ENCODE measurements at places on chromosomes 13 and 19.

DNA sequence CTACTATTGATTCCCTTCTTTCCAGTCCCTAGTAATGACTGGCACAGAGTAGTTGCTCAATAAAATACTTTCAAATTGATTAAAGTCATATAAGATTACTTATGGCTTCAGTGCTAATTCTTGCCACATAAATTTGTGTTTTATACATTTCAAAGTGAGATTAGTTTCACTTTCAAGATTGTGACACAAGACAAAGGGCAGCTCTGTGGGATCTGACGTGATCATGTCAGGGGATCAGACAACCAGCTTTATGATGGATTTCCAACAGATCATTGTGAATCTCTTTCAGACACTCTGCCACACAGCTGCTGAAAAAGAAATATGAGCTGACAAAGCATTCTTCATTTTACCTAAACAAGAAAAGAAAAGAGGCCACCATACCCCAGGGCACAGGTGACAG, 73.4 kb upstream of the POMP start:
- ATAC-seq = no peak

DNA sequence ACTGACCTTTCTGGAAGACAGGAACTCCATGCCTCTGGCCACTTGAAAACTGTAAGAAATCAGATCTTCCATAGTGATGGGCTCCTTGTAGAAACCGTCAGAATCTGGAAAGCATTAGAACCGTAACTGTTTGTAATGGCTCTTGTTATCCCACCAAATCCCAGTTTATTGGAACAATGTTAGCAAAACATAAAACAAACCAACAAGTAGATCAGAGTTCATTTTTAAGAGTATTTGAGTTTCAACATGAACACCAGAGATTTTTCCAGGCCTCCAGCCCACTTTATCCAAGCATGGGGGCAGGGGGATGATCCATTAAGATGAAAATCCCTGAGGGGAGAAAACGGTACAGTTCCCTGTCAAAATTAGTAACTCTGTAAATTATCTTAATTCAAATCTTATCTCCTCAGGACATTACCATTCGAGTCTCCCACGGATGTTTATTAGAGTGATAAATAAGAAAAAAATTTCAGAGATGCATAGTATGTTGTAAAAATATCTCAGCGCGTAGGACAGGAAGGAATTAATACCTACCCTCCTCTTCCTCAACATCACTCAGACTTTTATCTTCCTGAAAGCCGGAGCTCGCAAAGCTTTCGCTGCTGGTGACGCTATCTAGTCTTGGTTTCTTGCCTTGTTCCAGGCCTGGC, 172.5 kb downstream of the FLT1 start:
- ATAC-seq = no peak

- ATAC-seq = no peak
Observed at GRCh38 chr13:99626461-99627082, 125.3 kb downstream of the TM9SF2 start.

DNA sequence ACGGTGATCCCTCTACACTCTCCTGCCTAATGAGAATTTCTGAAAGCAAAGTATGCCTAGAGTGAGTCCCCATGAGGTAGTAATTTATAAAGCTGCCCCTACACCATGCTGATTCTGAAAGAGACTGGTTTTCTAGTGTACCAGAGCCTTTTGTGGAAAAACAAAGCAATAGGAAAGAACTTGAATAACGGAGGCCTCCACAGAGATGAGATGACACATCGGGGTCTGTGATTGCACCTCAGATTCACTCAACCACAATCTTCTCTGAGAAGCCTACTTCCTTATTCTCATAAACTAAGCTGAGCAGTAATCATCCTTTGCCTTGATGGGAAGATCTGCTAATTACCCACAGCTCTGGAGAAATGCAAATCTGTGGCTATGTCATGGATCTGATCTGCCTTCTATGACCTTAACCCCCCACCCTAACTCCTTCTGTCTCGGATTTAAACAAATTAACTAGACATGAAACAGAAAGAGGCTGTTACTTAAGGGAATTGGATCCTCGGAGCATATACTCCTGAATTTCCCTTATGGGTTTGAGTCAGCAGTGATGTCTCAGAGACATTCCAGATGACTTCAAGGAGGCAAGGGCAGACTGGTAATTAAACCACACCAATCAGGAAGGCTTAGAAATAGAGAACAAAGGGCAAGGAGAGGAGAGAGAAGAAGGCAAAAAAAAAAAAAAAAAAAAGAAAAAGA, 128.0 kb downstream of the DCT start:
- ATAC-seq = peak; percentile 65

DNA sequence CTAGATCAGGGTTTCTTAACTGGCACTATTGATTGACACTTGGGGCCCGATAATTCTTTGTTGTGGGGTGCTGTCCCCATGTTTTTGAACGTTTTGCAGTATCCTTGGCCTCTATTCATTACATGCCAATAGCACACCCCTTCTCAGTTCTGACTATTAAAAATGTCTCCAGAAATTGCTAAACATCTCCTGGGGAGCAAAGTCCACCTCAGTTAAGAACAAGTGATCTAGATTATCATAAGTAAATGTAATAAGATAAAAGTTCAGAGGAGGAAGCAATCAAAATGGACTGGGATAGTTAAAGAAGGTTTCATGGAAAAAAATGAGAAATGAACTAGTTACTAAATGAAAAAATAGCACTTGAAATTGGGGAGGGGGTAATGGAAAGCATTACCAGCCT, 98.1 kb upstream of the MIR17HG start:
- no peak for ATAC-seq

GRCh38 chr13:23411220-23411619, 22.3 kb downstream of the SACS start:
- ATAC-seq = no peak

DNA sequence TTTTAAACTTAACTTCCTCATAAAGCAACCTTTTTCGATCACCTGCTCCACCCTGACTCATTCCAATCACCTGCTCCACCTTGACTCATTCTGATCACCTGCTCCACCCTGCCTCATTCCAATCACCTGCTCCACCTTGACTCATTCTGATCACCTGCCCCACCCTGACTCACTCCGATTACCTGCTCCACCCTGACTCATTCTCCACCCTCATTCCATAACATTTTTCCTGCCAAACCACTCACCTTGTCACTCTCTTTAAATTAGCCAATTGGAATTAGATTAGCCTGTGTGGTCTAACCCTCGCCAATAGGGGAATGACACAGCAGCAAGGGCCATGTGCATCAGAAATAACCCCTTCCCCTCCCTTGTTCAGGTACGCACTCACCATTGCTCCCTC, 31.9 kb upstream of the ZNF83 start:
- ATAC-seq = no peak

- ATAC-seq = no peak
Observed at GRCh38 chr19:38819231-38819920, 6.6 kb upstream of the LGALS4 start.

DNA sequence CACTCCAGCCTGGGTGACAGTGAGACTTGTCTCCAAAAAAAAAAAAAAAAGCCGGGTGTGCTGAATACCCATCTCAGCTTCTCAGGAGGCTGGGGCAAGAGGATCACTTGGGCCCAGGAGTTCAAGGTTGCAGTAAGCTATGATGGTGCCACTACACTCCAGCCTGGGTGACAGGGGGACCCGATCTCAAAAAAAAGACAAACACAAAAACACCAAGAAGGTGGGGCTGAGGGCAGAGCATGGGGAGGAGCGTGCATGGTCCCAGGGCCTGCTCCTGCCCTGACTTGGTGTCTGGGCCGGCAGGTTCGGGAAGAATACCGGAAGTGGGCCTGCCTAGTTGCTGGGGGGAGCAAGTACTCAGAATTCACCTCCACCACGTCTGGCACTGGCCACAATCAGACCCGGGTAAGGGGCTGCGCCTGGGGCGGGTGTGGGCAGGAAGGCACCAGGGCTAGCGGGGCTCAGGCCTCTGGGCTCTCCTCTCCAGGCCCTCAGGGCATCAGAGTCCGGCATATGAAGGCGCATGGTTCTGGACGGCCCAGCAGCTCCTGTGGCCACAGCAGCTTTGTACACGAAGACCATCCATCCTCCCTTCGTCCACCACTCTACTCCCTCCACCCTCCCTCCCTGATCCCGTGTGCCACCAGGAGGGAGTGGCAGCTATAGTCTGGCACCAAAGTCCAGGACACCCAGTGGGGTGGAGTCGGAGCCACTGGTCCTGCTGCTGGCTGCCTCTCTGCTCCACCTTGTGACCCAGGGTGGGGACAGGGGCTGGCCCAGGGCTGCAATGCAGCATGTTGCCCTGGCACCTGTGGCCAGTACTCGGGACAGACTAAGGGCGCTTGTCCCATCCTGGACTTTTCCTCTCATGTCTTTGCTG, 11.3 kb downstream of the DDX39A start:
- no peak for ATAC-seq

GRCh38 chr19:29318581-29318980, 105.6 kb upstream of the UQCRFS1 start:
- no peak for ATAC-seq

DNA sequence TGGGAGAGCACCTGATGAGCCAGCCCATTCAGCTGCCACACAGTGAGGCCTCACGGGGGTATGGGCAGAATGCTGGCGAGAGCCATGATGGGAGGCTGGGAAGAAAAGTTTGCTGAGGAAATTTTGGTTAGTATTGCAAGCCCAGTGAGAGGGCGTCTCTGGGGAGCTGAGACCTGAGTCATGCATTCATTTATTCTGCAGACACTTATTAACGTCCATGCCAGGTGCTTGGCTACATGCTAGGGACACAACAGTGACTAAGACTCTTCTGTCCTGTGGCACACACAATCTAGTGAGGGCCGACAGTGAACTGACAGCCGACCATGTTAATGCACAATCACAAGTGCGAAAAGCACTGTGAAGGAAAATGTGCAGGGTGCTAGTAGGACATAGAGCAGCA, 27.2 kb downstream of the WDR62 start:
- ATAC-seq = no peak

DNA sequence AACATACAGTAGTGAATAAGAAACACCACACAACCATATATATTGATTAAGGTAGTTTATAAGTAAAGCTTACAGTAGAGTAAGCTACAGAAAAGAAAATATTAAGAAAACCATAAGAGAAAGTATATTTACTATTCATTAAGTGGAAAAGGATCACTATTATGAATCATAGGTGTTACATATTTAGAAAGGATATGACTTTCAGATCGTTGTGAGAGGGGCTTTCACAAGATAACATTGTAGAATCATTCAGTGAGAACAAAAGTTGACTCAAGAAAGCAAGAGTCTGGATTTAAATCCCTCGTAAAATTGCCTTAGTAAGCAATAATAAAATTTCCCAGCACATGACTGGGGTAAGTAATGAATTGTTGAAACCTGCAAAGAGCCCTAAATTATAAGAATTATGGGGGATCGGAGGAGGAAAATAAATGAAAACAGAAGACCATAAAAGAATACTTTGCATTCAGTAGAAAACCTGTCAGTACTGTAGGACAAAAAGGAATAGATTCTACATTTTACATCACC, 6.0 kb downstream of the UFM1 start:
- no peak for ATAC-seq

DNA sequence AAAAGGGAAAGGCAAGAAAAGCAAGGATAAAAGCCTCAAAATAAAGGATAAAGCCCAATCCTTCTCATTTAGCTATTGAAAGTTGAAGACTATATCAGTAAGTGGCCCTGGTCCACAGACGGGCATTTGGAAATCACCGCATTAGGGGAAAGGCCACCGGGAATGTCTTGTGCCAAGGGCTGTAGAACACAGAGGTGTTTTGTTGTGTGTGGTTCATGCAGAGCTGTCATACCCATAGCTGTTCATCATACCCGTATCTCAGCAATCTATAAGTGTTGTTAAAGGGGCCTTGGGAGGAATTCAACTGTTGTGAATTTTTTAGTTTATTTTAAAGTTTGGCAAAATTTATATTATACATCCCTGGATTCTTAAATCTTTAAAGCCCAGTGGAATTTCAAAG, 33.0 kb downstream of the DLEU7 start:
- ATAC-seq = no peak

DNA sequence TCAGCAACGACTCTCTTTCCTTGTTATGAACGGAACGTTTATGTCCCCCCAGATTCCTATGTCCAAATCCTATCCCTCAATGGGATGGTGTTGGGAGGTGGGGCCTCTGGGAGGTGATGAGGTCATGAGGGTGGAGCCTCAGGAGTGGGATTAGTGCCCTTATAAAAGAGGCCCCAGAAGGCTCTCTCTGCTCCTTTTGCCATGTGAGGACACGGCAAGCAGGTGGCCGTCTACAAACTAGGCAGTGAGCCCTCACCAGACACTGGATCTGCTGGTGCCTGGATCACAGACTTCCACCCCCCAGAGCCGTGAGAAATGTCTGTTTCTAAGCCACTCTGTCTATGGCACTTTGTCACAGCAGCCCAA, 53.2 kb downstream of the EPS15L1 start:
- ATAC-seq = no peak

- no peak for ATAC-seq
Observed at GRCh38 chr19:1817553-1818179, 5.6 kb upstream of the ATP8B3 start.

DNA sequence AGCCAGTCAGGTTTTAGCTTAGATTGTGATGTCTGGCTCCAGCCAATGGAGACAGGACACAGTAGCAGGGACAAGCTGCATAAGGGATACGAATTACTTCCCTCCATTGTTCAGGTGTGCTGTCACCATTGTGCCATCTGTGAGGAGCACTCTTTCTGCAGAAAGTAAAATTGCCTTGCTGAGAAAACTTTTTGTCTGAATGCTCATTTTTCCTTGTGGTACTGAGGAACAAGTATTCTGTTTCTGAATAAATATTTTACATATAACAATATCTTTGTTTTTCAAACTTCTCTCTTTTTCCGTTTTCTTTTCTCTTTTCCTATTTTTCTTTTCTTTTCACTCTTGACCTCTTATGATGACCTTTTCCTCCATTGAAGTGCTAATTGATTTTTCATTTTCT, 10.2 kb downstream of the SLC10A2 start:
- no peak for ATAC-seq

DNA sequence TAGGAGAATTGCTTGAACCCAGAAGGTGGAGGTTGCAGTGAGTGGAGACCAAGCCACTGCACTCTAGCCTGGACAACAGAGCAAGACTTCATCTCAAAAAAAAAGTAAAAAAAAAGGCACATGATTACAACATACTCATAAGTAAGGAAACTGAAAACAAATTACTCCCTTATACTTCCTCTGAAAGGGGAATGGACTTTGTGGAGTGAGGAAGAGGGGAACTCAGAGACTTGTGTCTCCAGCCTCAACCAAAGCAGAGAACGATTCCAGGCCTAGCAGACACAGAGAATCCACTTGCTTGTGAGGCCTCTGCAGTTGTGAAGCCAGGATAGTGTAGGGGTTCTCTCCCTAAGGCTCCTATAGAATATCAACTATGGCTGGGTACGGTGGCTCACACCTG, 4.3 kb upstream of the LATS2 start:
- ATAC-seq = no peak

DNA sequence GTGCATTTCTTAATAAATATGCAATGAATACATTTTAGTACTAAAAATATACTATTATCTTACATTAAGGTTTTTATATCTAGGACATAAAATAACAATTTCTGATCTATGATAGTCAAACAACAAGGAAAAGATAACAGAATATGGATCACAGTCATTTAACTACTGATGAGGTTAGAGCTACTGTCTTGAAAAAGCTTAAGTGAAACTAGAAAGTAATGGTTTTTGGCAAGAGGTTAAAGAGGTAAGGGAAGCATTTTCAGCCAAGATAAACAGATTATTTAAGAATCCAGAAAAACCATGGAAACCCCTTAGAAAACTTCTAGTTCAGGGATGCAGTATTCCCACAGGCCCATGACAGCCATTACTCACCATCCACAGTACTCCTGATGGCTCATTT, 787.4 kb downstream of the DACH1 start:
- ATAC-seq = no peak

All from activated CD4-positive, CD25-positive, alpha-beta regulatory T cell treated with anti-CD3 and anti-CD28 coated beads, Interleukin-2, amount 50 U/mL, for 24 hours (primary cell).